Upper lobe of right lung (tissue), 1 donor: ENCODE measurements at places on chromosomes 7 and 10. TPM values are rescaled to one million over a fixed set of nuclear protein-coding genes. Genes with fewer than 3 reads are reported as not detected.

- peaks cover 5% of the 10 kb centered on the region for H3K27me3 ChIP-seq
- H3K4me3 ChIP-seq: no peak overlapping the region
- no peak overlapping the region for H3K27ac ChIP-seq
- H3K36me3 ChIP-seq: no peaks in the 10 kb centered on the region
Measured at GRCh38 chr7:132045481-132045980, 489.1 kb upstream of the PODXL start.

DNA sequence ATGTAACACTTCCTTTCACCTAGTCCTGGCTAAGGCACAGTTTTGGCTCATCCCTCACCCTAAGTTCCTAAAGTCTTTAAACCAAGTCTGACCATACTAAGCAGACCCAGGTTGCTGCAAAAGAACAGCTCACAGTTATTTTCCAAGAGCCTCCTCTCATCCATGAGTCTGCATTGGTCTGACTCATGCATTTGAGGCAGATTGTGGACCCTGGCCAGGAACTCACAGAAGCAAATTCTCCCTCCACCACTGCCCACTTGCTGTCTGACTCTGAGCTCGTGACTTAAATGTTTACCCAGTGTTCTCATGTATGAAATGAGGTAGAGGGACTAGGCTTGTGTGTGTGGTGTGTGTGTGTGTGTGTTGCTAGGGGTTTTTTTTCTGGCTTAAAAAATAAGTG is 1272.8 kb downstream of the TYW1 start:
- no peaks in the 10 kb centered on the region for H3K36me3 ChIP-seq
- H3K4me3 ChIP-seq: no peak overlapping the region
- no peak for DNase-seq
- no peaks in the 10 kb centered on the region for H3K4me1 ChIP-seq
- no peak overlapping the region for H3K27ac ChIP-seq

The RARRES2 gene
- 259 TPM for total RNA-seq

GRCh38 chr7:106069471-106070200 is 42.5 kb downstream of the SYPL1 start:
- no peak overlapping the region for H3K27ac ChIP-seq
- no peak overlapping the region for H3K4me3 ChIP-seq
- peaks cover 57% of the 10 kb centered on the region for H3K4me1 ChIP-seq

DNA sequence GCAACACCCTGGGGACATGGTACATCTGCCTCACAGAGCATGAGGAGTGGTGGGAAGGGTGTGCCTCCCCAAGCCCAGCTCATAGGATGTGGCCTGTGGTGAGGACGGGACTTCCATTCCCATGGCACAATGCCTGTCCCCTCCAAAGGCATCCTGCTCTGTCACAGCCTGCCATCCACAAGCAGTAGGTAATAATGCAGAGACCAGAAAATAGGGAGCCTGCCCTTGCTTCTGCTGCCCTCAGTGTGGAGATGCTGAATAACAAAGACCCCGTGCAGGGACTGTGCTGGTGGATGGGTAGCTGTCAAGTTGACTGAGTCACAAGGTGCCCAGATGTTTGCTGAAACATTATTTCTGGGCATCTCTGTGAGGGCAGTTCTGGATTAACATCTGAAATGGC is 199.9 kb upstream of the GRB10 start:
- H3K36me3 ChIP-seq: no peaks in the 10 kb centered on the region
- no peak overlapping the region for H3K4me3 ChIP-seq
- no peaks in the 10 kb centered on the region for H3K27me3 ChIP-seq
- H3K4me1 ChIP-seq: no peaks in the 10 kb centered on the region
- no peak for DNase-seq

- no peak overlapping the region for H3K27ac ChIP-seq
- H3K4me1 ChIP-seq: peaks cover 13% of the 10 kb centered on the region
- no peak for DNase-seq
- peaks cover 98% of the 10 kb centered on the region for H3K27me3 ChIP-seq
- H3K36me3 ChIP-seq: no peaks in the 10 kb centered on the region
Measured at GRCh38 chr7:27248911-27249723, 6.5 kb downstream of the EVX1 start.

The GSAP gene
- total RNA-seq: 64.9 TPM

GRCh38 chr7:157568770-157569584 is 232.2 kb downstream of the DNAJB6 start:
- DNase-seq: peak; percentile 74
- H3K4me3 ChIP-seq: peak overlapping the region; percentile 65
- peak overlapping the region; percentile 28 for H3K27ac ChIP-seq
- no peaks in the 10 kb centered on the region for H3K27me3 ChIP-seq
- no peaks in the 10 kb centered on the region for H3K36me3 ChIP-seq

The PRF1 gene
- total RNA-seq: 32.3 TPM

- H3K27me3 ChIP-seq: no peaks in the 10 kb centered on the region
- no peak overlapping the region for H3K27ac ChIP-seq
- no peaks in the 10 kb centered on the region for H3K4me1 ChIP-seq
- no peaks in the 10 kb centered on the region for H3K36me3 ChIP-seq
Measured at GRCh38 chr7:49611951-49612350, 161.5 kb upstream of the VWC2 start.

GRCh38 chr7:78649236-78649635 is 804.2 kb downstream of the MAGI2 start:
- H3K36me3 ChIP-seq: no peaks in the 10 kb centered on the region
- H3K4me3 ChIP-seq: no peak overlapping the region
- H3K27ac ChIP-seq: no peak overlapping the region
- no peak for DNase-seq
- no peaks in the 10 kb centered on the region for H3K27me3 ChIP-seq

DNA sequence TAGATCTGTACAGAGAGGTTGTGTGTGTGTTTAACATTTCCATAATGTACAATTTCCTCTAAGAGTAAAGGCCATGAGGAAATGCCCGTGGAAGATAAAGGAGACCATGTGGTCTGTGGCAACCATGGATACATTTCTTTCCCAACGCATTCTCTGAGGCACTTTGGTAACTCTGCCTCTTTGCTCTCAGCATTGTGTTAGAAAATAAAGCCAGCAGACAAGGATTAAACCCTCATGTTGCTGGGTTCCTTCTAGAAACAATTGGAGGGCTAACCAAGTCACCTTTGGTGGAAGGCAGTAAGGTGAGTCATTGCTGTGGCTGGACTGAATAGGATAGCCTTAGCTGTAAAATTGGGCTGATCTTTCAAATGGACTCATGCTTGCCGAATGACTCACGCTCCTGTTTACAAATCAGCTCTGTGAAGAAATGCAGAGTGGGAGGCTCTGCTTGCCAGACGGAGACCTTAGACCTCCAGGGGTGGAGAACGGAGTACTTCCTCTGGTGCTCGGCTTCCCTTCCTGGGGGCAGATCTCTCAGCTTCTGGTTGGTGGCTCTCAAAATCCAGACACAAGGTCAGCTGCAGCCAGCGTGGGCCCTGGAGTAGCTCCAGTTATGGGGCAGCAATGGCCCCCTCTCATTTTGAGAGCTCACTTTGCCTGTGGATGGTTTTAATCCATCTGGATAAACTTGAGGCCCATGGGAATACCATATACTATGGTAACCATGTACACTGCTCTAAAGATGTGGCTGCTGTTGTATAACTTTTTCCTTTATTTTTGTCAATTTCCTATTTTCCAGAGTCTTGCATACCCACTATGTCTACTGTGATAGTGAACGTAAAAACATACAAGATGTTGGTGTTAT is 137.3 kb downstream of the TCF7L2 start:
- H3K4me3 ChIP-seq: no peak overlapping the region
- no peaks in the 10 kb centered on the region for H3K36me3 ChIP-seq
- H3K4me1 ChIP-seq: peaks cover 18% of the 10 kb centered on the region
- DNase-seq: peak; percentile 77
- peak overlapping the region; percentile 38 for H3K27ac ChIP-seq
- no peaks in the 10 kb centered on the region for H3K27me3 ChIP-seq

The LHPP gene
- total RNA-seq: 16.2 TPM

DNA sequence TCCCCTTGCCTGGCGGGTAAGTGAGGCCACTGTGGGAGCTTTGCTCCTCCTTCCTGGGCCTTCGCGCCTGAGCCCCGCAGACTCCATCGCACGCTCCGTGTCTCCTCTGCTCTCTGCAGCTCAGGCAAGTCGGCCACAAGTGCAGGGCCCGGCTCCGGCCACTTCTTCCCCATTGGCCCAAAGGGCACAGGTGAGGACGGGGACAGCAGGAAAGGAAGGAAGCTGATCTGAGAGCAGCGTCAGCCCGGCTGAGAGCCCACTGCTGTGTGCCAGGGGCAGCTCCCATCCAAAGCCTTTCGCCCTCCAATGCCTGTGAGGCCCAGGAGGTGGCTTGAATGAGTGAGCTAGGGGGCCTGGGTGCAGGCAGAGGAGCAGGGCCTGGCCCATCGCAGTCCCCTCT is 33.7 kb upstream of the RHEB start:
- H3K27ac ChIP-seq: no peak overlapping the region
- no peak overlapping the region for H3K4me3 ChIP-seq

The CTAGE4 gene
- 9.5 TPM for total RNA-seq

The HHEX gene
- total RNA-seq: 12.2 TPM

DNA sequence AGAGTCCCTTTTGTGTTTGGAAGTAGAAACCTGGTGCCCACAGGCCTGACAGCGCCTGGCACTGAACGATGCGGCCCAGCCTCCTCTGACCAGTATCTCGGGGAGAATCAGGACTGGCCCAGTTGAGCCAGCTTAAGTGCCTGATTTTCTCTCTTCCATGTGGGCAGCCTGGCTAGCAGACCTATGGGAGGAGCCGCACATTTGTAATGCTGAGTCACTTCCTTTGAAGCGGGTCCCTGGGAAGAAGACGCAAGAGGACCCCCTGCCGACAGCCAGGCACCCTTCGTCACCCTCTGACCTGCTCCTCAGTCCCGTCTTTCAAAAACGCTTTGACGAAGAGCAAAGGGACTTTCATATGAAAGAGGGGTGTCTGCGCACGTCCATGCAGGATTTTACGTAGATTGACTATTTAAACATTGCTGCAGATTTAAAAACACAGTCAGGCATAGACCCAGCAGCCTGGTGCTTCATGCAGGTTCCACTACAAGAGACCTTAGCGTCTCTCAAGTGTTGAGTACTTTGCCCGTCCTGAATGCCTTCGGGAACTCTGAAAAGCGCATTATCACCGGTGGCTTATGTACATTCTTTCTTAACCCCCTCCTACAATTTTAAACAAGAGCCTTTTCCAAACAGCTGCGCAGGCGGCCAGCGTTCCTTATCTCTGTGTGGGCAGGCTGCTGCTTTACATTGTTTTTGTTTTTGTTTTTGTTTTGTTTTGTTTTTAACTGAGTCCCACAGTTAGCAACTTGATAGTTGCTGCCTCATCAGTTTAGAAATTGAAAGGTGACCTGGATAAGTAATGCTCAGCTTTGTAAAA is 36.5 kb upstream of the AP5Z1 start:
- DNase-seq: no peak
- H3K36me3 ChIP-seq: peaks cover 23% of the 10 kb centered on the region
- peak overlapping the region; percentile 34 for H3K4me3 ChIP-seq
- no peaks in the 10 kb centered on the region for H3K27me3 ChIP-seq

The TMEM236 gene
- total RNA-seq: 5.0 TPM

- H3K4me1 ChIP-seq: peaks cover 20% of the 10 kb centered on the region
- no peaks in the 10 kb centered on the region for H3K27me3 ChIP-seq
- peak overlapping the region; percentile 71 for H3K27ac ChIP-seq
- DNase-seq: no peak
- no peak overlapping the region for H3K4me3 ChIP-seq
Measured at GRCh38 chr7:36388423-36388822, 1.2 kb upstream of the ANLN start.

GRCh38 chr7:139109188-139109982 is at the start of gene ZC3HAV1:
TSS of gene ZC3HAV1 (minus strand) at chr7:139109720. CDS start at chr7:139109331, 389 bp downstream.
- peak within 1 kb of the TSS; percentile 98 for H3K4me3 ChIP-seq
- peaks cover 13% of the 10 kb centered on the region for H3K4me1 ChIP-seq
- H3K36me3 ChIP-seq: no peaks in the 10 kb centered on the region
- DNase-seq: peak; percentile 95
- peak within 1 kb of the TSS; percentile 99 for H3K27ac ChIP-seq

DNA sequence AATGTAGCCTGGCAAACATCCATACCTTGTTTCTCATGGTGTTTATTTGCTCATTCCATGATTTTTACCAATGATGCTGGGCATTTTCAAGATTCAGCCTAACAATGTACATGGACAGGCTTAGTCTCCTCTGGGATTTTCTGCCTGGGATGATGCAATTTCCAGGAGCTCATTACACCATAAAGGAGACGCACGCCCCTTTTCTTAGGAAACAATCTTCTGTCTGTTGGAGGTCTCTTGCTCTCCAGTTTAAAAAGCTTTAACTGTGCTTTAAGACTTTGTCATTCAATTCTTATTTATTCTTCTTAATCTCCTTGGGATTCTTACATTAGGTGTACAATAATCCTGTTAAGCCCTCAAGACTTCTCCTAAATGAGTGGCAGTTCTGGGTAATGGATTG is 150.3 kb upstream of the NRP1 start:
- H3K27me3 ChIP-seq: no peaks in the 10 kb centered on the region
- H3K36me3 ChIP-seq: no peaks in the 10 kb centered on the region
- no peak overlapping the region for H3K4me3 ChIP-seq
- H3K27ac ChIP-seq: no peak overlapping the region
- no peak for DNase-seq

The RPS24 gene
- total RNA-seq: 1,039 TPM
